ENCODE measurements at places on chromosomes 7 and 10. TPM values are rescaled to one million over a fixed set of nuclear protein-coding genes. Genes with fewer than 3 reads are reported as not detected.
A peak's percentile ranks its signal among the peaks of the same experiment; 100 is the strongest.

- DNase-seq = no peak
Measured at GRCh38 chr7:26360650-26361049, 69.0 kb downstream of the SNX10 start.

DNA sequence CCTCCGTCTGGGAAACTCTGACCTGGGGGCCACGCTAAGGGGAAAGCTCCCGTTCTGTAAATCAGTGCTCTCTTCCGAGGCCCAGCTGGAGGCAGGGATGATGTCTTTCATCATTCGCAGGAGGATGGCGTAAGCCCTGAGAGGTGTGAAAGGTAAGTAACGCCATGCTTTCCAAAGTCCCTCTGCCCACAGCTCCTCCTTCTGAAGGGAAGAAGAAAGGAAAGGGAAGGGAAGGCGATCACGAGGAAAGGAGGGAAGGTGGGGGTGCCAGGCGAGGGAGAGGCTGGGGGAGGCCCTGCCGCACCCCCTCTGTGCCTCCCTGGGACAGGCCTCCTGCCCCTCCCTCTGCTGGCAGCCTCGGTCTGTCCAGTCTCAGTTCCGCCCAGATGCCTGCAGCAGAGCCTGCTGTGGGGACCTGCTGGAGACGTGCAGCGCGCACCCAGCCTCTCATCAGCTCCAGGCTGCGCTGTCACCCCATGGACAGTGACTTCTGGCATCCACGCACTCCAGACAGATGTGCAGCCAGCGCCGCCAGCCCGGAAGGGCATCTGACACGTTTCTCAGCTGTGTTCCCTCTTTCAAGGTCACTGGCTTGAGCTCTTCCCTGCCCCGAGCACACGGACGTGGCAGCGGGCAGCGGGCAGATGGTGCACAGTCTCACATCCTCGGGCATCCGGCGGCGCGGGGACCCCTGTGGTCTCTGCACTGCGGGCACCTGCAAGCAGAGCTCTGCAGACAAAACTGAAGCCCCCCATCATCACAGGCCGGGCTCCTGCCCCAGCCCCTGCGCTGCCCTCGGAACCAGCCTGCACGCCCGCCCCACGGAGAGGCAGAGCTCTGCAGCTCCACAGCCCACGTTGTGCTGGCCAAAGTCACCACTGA is 60.6 kb downstream of the INSIG1 start:
- DNase-seq = peak; percentile 26

- DNase-seq = peak; percentile 70
Measured at GRCh38 chr7:101900103-101900502, 82.7 kb downstream of the CUX1 start.

GRCh38 chr7:93316730-93317129 is 84.6 kb downstream of the VPS50 start:
- peak; percentile 44 for DNase-seq

- peak; percentile 21 for DNase-seq
Measured at GRCh38 chr10:34494012-34494411, 321.1 kb downstream of the PARD3 start.

DNA sequence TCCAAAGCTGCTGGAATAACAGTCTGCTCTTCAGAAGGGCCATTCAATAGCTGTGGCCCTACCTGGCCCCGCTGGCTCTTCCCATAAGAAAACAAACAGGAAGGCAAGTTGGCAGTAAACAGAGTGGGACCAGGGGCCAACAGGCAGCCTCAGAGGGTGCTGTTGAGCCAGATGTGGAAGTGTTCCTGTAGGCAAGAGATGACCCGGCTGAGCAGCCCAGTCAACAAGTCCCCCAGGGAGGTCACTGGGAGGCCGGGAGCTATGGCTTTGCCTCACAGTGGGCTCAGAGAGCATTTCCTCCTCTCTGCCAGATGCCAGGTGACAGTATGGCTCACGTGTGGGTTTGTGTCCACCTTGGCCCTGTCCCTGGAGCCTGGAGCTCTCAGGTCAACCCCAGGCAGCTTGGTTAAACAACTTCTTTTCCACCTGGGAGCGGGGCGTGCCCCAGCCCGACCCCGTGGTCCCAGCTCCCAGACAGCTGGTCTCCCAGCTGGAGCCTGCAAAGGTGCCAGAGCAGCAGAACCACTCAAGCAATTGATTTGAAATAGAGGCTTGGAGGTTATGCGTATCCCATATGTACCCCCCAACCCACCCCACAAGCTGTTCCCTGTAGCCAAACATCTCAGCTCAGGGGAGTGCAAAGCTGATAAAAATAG is 33.8 kb upstream of the LOXL4 start:
- DNase-seq = no peak

DNA sequence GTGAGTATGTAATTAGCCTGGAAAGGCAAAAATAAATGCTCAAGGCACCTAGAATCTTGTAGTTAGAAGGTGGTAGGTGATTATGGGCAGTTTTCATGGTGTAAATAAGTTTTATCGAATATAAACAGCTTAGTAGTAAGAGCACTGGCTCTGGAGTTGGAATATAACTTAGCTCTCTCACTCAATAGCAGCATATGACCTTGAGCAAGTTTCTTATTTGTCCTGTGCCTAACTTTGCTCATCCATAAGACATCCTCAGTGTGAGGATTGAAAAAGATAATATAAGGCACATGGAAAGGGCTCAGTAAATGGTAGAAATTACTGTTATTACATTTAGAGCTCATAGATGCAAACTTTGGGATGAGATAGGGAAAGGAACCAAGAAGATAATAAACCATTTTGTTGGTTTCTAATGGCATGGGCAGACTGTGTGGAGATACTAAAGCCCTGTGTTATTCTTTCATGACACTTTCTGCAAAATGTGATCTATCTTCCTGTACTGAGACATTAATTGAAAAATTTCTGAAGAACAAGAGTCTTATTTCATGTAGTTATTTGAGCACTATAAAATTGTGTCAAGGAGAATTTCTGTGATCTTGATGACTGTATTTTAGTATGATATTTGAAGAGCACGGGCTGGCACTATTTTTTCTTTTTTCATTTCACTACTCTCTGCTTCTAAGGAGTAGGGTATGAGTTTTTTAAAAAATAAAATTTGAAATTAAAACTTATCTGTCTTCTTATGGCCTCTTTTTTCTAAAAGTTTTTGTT is 3.1 kb downstream of the SLK start:
- peak; percentile 41 for DNase-seq

NCF1 gene
- not detected for total RNA-seq

CYP2W1 gene
- not detected for total RNA-seq

- DNase-seq = no peak
Measured at GRCh38 chr10:116670706-116671105, 50.0 kb downstream of the PNLIPRP2 start.

DNA sequence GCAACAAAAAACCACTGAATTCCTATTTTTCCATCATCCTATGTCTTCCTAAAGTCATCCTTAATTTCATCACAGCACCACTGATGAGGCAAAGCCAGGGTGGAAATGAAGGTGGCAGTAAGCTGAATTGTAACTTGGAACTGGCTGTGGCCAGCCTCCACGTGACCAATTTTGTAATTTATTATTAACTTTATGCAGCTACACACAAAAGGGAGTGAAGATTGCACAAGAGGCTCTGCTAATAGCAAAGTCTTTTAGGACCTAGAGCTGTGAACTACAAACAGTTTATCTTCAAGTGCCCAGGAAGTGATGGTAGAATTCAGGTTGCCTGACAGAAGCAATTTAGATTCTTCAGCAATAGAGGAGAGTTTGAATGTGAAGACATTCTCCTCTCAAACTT is 176.4 kb downstream of the CCDC71L start:
- peak; percentile 58 for DNase-seq

HPSE2 gene
- not detected for total RNA-seq

DNA sequence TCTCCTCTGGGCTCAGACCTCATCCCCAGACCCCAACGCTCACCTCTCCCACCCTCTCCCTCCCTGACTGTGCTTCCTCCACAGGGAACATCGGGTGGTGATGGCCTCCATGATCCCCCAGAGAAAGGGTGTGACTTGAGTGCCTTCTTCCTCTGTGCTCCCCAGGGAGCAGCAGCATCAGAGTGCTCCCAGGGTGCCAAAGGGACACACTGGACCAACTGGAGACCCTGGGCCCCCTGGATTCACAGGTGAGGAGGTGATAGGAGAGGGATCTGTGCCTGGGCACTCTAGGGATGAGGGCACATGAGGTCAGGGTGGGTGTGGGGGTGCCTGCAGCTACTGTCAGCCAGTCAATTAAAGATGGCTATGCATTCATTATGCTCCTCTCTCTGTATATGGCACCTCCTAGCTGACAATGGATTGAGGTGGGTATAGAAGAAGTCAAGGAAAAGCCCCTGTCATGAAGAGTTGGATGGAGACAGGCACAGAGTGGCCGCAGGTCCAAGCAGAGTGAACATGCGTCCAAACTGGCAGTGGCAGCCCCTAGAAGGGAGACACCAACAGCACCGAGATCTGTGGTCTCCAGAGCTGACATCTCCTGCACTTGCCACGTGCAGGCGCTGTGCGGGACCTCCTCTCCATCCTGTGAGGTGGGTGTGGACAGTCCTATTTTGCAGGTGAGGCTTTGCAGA is 15.5 kb upstream of the VOPP1 start:
- no peak for DNase-seq

DNA sequence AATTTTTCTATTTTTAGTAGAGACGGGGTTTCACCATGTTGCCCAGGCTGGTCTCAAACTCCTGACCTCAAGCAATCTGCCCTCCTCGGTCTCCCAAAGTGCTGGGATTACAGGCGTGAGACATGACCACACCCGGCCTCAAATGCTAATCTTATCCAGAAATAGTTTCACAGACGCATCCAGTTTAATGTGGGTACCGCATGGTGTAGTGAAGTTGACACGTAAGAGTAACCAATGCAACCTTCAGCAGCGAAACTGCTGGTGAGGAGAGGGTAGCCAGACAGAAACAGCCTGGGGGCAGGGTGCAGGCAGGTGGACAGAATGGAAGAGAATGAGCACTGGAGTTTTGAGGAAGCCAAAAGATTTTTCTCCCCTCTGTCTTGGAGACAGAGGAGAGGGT is 63.5 kb upstream of the FAM180A start:
- DNase-seq = no peak

DNA sequence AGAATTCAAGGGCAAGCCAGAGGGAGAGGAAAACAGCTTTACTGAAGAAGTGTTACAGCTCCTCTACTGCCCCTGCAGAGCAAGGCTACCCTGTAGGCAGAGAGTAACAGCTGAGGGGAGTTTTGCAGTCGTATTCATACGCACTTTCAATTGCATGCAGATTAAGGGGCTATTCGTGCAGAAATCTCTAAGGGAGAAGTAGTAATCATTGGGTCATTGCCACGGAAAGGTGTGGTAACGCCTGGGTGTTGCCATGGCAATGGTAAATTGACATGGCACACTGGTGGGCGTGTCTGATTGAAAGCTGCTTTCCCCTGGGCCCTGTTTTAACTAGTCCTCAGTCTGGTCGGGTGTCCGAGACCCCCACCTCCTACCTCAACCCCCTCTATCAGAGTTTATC is 227.2 kb downstream of the NSUN6 start:
- DNase-seq = no peak

AKR1C4 gene
- not detected for total RNA-seq

ZNF503 gene
- total RNA-seq = 17.5 TPM

- DNase-seq = peak; percentile 53
Measured at GRCh38 chr7:91565499-91566401, 301.5 kb downstream of the FZD1 start.

AGBL3 gene
- total RNA-seq = 2.4 TPM

EPHB6 gene
- total RNA-seq = 0.11 TPM

DNA sequence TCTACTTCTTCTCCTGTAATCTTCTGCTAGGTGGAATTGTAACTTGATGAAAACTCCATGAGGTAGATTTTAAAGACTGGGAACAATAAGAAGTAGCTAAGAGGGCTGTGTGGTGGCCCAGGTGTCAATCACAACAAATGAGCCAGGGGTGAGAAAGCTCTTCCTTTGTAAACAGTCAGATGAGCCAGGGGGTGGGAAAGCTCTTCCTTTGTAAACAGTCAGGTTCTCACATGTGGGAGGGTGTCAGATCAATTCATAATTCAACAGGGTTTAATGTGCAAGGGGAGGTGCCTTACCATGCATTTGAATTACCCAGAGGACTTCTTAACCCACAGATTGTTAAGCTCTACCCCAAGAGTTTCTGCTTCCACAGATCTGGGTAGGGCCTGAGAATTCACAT is 312.4 kb upstream of the AUTS2 start:
- no peak for DNase-seq

DNA sequence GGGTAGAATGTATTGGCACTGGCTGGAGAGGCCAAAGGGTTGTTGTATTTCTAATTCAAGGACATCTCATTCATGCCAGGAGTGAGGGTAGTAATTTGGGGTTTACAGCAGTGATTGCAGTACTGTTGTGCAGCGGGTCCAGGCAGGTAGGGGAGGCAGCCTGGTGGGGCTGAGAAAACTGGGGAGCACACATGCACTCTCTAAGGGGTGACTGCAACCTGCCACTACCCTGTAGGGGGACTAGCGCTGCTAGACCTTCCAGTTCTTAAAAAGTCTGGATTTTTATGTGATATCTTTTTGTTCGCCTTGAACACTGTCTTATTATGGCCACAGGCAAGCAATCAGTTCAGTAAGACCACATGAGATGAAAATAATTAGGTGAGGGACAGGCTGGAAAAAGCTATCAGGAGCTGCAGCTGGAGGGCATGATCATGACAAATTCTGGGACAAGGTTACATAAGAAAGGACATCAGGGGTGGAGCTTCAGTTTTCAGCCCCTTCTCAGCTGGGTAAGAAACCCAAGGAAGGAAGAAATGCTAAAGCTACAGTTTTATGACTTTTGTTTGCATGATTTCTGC is 149.0 kb downstream of the ARHGAP21 start:
- no peak for DNase-seq

DNA sequence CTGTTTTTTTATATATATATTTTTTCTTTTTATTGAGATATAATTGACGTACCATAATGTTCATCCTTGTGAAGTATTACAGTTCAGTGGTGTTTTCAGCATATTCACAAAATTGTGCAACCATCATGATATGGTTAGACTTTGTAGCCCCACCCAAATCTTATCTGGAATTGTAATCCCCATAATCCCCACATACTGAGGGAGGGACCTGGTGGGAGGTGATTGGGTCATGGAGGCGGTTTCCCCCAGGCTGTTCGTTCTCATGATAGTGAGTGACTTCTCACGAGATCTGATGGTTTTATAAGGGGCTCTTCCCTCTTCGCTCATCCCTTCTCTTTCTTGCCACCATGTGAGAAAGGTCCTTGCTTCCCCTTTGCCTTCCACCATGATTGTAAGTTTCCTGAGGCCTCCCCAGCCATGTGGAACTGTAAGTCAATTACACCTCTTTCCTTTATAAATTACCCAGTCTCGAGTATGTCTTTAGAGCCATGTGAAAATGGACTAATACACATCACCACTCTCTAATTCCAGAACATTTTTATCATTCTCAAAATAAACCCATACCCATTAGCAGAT is 73.9 kb upstream of the SMNDC1 start:
- DNase-seq = no peak

GRCh38 chr7:99029466-99030435 is 114.2 kb downstream of the SMURF1 start:
- peak; percentile 8 for DNase-seq

GRCh38 chr10:104663563-104663962 is 22.5 kb downstream of the SORCS3 start:
- DNase-seq = no peak
